ENCODE measurements at places on chromosomes 2 and 18.

GRCh38 chr2:99140056-99140859 is 1.2 kb upstream of the C2orf15 start:
- no peak for DNase-seq

DNA sequence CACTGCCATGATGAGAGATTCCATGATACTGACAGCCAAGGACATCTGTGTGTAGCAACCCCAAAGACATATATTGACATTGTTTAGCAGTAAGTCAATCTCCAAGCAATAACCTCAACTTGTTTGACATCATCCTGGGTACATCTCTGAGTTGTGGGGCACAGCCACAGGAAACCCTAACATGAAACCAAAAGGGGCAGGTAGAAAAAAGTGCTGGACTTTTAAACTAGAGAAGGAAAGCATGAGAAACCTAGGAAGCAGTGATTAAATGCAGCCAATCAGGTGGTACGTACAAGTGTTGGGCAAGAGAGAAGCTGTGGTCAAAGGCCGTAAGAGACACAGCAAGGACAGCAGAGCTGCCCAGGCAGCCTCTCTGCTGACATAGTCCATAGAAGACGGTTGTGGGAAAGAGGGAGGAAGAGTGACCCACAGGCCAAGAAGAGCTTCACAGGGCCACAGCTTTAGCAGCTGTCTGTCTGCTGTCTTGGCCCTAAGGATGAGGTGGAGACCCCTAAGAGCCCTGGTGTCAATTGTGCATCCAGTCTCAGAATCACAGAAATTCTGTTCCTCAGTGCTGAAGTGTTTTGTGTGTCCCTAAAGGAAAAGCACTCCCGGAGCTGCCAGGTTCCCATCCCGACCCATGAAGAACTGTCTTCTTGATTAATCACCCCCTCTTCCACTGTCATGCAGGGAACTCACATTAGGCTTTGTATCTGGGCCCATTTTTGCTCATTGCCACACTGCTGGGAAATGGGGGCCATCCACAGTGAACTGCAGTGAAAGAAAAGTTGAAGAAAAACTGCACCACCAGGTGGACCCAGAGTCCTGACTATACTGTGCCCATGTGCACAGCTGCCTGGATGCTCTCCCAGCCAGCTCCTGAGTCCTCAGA is 25.4 kb upstream of the CHN1 start:
- DNase-seq: no peak

- DNase-seq: no peak
Measured at GRCh38 chr2:100640431-100641124, 77.8 kb downstream of the PDCL3 start.

- no peak for DNase-seq
Measured at GRCh38 chr2:65053199-65053598, 3.0 kb upstream of the CEP68 start.

- no peak for DNase-seq
Measured at GRCh38 chr2:85215448-85216401, 82.5 kb downstream of the TCF7L1 start.

GRCh38 chr2:237617587-237617982 is 9.8 kb upstream of the LRRFIP1 start:
- DNase-seq: no peak

GRCh38 chr18:78610179-78610578 is 369.4 kb upstream of the SALL3 start:
- DNase-seq: no peak

- no peak for DNase-seq
Measured at GRCh38 chr2:113105047-113105785, 22.2 kb upstream of the IL1RN start.

DNA sequence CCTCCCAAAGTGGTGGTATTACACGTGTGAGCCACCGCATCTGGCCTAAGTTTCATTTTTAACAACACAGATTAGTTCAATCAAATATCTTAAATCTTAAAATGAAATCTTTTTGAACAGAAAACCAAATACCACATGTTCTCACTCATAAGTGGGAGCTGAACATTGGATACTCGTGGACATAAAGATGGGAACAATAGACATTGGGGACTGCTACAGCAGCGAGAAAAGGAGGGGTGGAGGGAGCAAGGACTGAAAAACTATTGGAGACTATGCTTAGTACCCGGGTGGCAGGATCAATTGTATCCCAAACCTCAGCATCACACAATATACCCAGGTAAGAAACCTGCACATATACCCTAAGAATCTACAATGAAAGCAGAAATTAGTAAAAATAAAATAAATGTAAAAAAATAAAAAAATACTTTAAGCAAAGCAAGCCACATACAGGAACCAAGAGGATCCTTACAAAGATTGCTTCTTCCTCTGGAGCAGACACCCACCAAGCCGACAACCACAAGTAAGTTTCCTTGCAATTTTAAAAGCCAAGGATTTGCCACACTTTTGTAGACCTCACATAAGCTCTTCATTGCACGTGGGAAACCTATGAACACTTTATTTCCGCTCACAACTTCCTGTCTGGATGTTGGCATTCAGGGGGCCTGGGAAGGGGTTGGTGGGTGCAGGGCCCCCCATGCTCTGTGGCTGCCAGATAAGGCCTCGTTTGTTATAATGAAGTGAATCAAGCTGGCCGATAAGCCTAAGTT is 147.9 kb downstream of the MYCN start:
- no peak for DNase-seq

- DNase-seq: no peak
Measured at GRCh38 chr2:234324116-234324515, 172.8 kb downstream of the ARL4C start.

GRCh38 chr2:236855866-236856847 is 229.5 kb upstream of the COPS8 start:
- no peak for DNase-seq

- no peak for DNase-seq
Measured at GRCh38 chr2:133975676-133976428, 278.0 kb upstream of the MGAT5 start.

GRCh38 chr2:225994748-225995405 is 595.4 kb downstream of the NYAP2 start:
- DNase-seq: no peak

DNA sequence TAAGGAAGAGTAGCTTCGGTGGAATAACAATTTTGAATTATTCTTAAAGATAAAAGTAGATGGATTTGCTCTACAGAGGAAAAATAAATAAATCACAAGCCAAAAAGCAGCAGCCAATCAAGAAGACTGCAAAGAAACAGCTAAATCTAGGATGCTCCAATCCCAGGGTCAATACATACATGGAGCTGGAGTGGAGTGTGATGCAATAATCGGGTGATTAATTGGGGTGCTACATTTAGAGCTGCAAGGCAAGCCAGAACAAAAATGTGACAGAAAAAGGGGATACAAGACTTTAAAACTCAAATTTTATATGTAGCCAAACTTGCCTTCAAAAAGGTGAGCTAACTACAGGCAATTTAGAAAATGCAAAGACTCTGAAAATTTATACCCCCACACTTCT is 215.8 kb downstream of the TCF4 start:
- no peak for DNase-seq

DNA sequence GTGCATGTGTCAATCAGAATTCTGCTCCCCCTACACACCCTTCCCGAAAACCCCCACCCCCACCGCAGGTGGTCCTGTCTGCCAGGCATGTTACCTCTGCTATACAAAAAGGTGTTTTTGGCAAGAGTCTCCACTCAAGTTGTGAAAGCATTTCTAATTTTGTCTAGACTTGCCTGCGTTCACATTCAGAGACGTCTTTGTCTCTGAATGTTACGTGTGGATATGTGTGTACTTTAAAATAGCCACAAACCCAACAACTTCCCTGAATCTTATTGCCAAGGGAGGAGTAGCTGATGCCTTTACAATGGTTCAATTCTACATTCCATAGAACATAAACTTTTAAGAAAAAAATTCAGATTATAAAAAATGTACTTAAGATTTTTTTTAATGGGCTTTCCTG is 66.6 kb downstream of the ITGA4 start:
- DNase-seq: no peak

- no peak for DNase-seq
Measured at GRCh38 chr2:159381574-159381973, 95.1 kb upstream of the WDSUB1 start.

DNA sequence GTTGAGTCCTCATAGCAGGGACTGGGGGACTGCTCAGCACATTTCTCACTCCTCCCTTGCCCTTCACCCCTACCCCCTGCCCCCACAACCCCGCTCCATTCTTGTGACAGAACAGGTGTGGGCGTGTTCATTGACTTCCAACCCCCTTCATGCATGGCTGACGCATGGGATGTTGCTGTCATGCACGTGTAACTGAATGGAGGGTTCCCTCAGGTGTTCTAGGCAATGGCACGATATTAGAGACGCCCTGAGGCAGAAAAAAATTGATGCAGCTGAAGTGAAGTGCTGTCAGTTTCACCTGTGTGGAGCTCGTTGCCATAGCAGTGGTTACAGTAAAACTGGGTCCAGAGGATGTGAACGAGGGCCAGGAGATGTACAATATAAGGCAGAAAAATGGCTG is 6.5 kb upstream of the THOC1 start:
- no peak for DNase-seq

Data from stimulated activated CD8-positive, alpha-beta memory T cell treated with anti-CD3 and anti-CD28 coated beads, Interleukin-7, amount 100 ng/mL, for 1 hour (primary cell).